ENCODE measurements at places on chromosomes 7 and 10.

GRCh38 chr7:105816954-105817615 is 59.3 kb downstream of the ATXN7L1 start:
- DNase-seq = no peak

- DNase-seq = peak; percentile 64
Measured at GRCh38 chr10:32413513-32413912, 32.4 kb upstream of the CCDC7 start.

DNA sequence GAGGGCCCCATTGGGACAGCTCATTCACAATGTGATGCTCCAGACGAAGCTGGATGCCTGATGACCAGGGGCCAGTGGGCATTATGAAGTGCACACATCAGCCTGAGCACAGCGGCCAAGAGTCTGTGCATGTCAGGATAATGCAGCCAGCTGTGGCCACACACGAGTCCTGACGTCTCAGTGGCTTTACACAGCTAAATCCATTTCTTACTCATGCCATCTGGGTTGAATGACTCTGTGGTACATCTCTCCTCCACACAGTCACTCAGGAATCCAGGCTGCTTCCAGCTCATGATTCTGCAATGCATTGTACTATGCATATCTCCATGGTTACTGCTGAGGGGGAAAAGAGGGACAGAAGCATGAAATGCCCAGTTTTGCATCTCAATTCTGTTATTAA is 123.6 kb downstream of the PRLHR start:
- peak; percentile 26 for DNase-seq

GRCh38 chr10:49089152-49089551 is 26.2 kb downstream of the VSTM4 start:
- no peak for DNase-seq

DNA sequence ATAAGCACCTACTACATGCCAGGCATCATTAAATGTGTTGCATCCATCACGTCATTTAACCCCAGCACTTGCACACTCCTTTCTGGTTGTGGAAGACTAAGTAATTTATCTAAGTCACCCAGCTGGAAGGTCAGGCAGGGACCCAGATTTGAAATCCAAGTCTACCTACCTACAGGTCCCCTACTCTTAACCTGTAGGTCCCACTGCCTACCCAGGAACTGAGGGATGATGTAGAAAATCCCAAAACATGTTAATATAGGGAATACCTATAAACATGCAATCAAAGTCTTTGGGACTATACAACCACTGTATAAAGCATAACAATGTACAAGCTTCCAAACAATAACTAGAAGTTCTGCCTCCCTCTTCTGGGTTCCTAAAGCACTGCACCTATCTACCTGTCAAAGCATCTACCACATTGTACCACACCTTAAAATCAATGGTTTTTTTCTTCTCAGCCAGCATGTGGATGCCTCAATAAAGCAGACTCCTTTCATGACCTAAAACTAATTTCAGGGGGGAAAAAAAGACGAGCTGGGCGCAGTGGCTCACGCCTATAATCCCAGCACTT is 5.6 kb downstream of the IL6 start:
- no peak for DNase-seq

DNA sequence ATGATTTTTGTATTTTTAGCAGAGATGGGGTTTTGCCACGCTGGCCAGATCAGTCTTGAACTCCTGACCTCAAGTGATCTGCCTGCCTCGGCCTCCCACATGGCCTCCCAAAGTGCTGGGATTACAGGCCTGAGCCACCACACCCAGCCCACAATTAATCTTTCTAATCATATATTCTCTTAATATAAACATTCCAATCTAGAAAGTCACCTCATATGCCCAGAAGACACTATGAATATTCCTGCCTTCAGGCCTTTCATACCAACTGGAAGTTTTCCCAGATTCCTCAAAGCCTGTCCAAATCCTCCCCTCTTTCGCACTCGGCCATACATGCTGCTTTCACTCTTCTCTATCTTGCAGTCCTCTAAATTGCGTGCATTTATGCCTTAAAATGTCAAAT is 32.6 kb downstream of the PDZD8 start:
- peak; percentile 74 for DNase-seq

DNA sequence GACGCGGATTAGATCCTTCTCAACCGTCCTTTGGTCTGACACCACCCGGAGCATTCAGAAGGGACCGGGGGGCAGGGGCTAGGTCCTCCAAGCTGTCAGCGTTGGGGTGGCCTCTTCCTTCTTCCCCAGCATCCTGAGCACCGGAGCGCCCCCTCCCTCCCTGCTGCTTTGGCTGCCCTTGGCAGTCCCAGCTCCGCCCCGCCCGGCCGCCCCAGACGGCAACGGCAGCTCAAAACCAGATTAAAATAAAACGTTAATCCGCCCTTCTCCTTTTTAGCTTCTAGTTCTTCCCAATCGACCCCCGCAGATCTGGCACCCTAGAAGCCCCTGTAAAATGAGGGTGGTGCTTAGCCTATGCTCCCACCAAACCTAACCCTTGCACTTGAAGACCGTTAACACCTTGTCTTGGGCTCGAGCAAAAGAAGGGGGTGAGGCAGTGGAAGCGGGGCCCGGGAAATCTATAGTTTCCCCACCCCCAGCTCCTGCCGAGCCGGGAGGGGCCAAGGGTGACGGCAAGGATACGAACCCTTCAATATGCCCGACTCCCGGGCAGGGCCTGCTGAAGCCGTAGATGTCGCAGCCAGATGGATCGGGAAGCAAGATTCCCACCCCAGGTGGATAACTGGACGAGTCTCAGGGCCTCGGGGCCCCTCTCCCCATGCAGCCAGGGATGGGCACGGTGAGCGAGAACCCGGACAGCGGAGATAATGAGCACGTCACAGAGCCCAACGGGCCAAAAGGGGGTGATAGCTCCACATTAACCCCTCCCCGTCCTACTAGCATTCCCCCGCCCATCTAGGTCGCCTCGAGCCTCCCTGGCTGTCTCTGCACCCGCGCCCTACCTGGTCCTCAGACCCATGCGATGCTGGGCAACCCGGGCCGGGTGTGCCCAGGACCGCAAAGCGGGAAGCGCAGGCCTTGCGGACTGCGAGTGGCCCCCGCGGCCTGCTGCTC is 169.7 kb downstream of the NRF1 start:
- no peak for DNase-seq

DNA sequence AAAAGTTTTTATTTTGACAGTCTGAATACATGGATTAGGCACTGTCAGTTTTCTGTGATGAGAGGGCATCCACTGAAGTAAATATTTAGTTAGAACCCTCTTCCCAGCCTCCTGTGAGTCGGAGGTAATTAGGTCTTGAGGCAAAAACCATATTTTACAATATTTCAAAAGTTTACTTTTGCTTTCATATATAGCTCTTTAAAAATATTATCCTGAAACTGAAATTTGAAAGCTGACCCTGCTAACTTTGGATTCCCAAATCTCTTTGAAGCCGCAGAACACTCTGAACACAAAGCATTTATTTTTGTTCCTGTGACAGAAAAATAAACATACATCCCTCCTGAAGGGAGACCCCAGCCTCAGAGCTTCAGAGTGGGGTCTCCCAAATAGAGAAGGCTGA is 317.4 kb downstream of the KIF20B start:
- DNase-seq = no peak

DNA sequence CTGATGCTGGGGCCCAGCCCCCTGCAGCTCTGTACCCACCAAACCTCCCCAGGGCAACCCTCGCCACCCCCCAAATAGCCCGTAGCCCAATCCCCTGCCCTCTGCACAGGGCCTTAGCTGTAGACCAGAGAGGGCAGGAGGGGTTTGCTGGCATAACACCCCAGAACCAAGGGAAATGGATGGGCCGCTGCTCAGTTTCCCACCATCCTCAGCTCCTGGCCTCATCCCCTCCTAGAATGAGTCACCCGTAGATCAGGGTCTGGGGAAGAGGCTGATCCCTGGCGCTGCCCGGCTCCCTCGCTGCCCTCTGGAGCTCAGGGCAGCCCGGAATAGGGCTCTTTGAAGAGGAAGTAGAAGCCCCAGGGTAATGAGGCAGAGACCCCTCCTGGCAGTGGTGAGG is 31.2 kb downstream of the LDB3 start:
- DNase-seq = no peak

DNA sequence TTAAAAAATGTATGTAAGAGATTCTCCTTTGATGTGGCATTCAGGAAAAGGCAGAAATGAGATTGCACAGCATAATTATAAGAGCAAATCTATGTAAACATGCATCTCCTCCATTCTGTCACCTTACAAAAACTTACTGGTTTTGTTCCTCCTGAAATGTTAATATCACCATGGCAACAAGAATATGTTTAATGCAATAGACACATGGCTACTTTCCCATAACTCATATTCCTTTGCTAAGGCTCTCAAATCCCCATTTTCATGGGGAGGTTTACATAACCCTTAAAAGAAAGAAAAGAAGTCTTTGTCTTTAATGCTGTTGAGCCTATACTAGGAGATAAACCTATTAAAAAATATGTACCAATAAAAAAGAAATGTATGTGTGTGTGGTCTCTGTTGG is 136.2 kb downstream of the ANK3 start:
- DNase-seq = no peak

GRCh38 chr10:90819911-90820310 is 37.9 kb downstream of the HTR7 start:
- DNase-seq = peak; percentile 7

GRCh38 chr10:48983648-48984351 is 44.2 kb upstream of the LRRC18 start:
- DNase-seq = no peak

DNA sequence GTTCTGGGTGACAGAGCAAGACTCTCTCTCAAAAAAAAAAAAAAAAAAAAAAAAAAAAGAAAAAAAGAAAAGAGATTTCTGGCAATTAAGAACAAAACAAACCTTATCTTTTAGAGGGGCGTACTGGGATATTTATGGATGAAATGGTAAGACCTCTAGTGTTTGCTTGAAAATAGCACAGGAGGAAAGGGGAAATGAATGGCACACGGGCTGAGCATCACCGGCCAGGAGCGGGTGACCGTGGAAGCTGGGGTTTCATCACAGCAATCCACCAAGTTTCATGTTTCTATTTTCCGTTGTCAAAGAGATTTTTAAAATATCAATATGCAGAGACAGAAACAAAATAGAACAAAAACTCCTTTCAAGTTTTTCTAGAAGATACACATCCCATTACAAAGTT is 105.6 kb downstream of the SVIL start:
- no peak for DNase-seq

- DNase-seq = no peak
Measured at GRCh38 chr7:141486959-141487358, 64.3 kb upstream of the AGK start.

- DNase-seq = no peak
Measured at GRCh38 chr7:33816106-33816505, 89.2 kb upstream of the BMPER start.
